Activated naive CD4-positive, alpha-beta T cell treated with anti-CD3 and anti-CD28 coated beads, Interleukin-2, amount 10 ng/mL, durations not matched to agents 7 days and 5 days (primary cell): ENCODE measurements at places on chromosomes 4 and X.
A peak's percentile ranks its signal among the peaks of the same experiment; 100 is the strongest.

DNA sequence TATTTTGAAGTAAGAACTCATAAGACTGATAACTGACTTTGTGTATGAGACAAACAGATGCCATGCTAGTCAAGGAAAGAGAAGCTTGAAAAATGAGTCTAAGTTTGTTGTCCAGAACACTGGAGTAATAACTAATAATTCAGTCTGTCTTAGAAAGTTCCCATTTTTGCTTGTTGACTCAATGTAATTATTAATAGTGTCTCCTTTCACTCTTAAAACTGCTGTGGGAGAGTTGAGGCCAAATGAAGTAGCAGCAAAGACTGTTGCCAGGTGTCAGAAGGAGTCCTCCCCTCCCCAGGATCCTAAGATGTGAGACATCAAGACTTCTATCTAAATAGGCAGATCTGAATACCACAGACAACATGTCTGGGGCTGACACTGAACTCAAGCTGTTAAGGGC, 20.8 kb upstream of the FAM13A start:
- H3K36me3 ChIP-seq = peaks cover 2% of the 10 kb centered on the region
- H3K4me1 ChIP-seq = peaks cover 6% of the 10 kb centered on the region
- H3K27me3 ChIP-seq = no peaks in the 10 kb centered on the region

- peak within 1 kb of the TSS; percentile 85 for H3K4me3 ChIP-seq
- peaks cover 59% of the 10 kb centered on the region for H3K4me1 ChIP-seq
- no peaks in the 10 kb centered on the region for H3K27me3 ChIP-seq
- peak within 1 kb of the TSS; percentile 98 for H3K27ac ChIP-seq
- H3K36me3 ChIP-seq = peaks cover 12% of the 10 kb centered on the region
These were observed at the start of gene SULT1B1 for GRCh38 chr4:69760455-69760854. Gene SULT1B1, minus strand, starts transcription at chr4:69760620. Its CDS starts 5,403 bp downstream, at chr4:69755217.

GRCh38 chrX:101191217-101191750, 28.3 kb upstream of the DRP2 start:
- DNase-seq = no peak
- H3K4me1 ChIP-seq = no peaks in the 10 kb centered on the region
- peaks cover 13% of the 10 kb centered on the region for H3K27me3 ChIP-seq

GRCh38 chr4:7180938-7181337, 11.4 kb upstream of the SORCS2 start:
- H3K4me1 ChIP-seq = peaks cover 2% of the 10 kb centered on the region
- H3K27ac ChIP-seq = no peak overlapping the region
- no peaks in the 10 kb centered on the region for H3K36me3 ChIP-seq
- peaks cover 4% of the 10 kb centered on the region for H3K27me3 ChIP-seq

- no peak overlapping the region for H3K27ac ChIP-seq
- DNase-seq = no peak
- H3K27me3 ChIP-seq = peaks cover 19% of the 10 kb centered on the region
- H3K4me1 ChIP-seq = peaks cover 10% of the 10 kb centered on the region
These were observed 5.1 kb upstream of the FAM184B start for GRCh38 chr4:17786567-17786966.

GRCh38 chrX:77900688-77901087, 1.4 kb downstream of the COX7B start:
- H3K4me1 ChIP-seq = peaks cover 29% of the 10 kb centered on the region
- no peaks in the 10 kb centered on the region for H3K27me3 ChIP-seq
- peak overlapping the region; percentile 99 for H3K27ac ChIP-seq
- DNase-seq = no peak

DNA sequence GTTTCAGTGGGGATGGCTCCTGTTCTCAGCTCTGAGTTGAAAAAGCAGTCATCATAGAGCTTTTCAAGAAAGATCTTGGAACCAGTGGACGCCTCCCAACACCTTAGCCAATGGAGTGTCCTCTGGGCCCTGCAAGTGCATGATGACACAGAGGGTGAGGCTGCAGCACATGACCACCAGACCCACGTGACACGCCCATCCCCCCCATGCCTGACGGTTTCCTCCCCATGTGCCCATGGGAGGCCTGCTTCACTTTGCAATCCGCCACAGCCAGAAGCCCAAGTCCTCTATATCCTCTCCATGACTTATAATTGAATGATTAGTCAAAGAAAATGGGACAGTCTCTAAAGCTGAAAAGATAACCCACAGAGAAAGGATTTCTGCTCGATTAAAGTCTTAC, 187.0 kb downstream of the AFAP1 start:
- no peak for DNase-seq
- H3K27ac ChIP-seq = no peak overlapping the region
- H3K27me3 ChIP-seq = peaks cover 1% of the 10 kb centered on the region
- H3K36me3 ChIP-seq = peaks cover 12% of the 10 kb centered on the region
- H3K4me3 ChIP-seq = no peak overlapping the region

GRCh38 chr4:147480891-147481576, at the start of gene EDNRA:
Gene EDNRA, plus strand, starts transcription at chr4:147481097. Its CDS starts 4,585 bp downstream, at chr4:147485682.
- H3K4me1 ChIP-seq = no peaks in the 10 kb centered on the region
- DNase-seq = no peak
- no peaks in the 10 kb centered on the region for H3K36me3 ChIP-seq
- no peak within 1 kb of the TSS for H3K4me3 ChIP-seq
- peaks cover 28% of the 10 kb centered on the region for H3K27me3 ChIP-seq

DNA sequence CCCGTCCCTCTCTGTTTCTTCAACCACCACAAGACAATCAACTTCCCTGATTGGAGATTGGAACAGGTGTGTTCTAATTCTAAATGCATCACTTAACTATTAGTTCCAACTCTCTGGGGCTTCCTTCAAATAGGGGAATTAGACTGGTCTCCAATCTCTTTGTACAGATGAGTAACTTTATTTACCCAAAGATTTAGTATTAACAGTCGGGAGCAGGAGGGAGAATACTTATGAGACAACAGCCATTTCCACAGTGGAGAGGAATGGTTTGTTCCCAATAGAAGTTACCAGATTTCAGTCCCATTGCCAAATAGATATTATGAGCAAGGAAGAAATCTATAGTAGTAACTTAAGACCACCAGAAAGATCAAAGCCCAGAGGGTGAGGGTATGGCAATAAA, 46.2 kb downstream of the CASK start:
- H3K4me1 ChIP-seq = peaks cover 3% of the 10 kb centered on the region
- no peak overlapping the region for H3K27ac ChIP-seq
- peaks cover 10% of the 10 kb centered on the region for H3K36me3 ChIP-seq
- no peak for DNase-seq
- H3K4me3 ChIP-seq = no peak overlapping the region
- no peaks in the 10 kb centered on the region for H3K27me3 ChIP-seq

DNA sequence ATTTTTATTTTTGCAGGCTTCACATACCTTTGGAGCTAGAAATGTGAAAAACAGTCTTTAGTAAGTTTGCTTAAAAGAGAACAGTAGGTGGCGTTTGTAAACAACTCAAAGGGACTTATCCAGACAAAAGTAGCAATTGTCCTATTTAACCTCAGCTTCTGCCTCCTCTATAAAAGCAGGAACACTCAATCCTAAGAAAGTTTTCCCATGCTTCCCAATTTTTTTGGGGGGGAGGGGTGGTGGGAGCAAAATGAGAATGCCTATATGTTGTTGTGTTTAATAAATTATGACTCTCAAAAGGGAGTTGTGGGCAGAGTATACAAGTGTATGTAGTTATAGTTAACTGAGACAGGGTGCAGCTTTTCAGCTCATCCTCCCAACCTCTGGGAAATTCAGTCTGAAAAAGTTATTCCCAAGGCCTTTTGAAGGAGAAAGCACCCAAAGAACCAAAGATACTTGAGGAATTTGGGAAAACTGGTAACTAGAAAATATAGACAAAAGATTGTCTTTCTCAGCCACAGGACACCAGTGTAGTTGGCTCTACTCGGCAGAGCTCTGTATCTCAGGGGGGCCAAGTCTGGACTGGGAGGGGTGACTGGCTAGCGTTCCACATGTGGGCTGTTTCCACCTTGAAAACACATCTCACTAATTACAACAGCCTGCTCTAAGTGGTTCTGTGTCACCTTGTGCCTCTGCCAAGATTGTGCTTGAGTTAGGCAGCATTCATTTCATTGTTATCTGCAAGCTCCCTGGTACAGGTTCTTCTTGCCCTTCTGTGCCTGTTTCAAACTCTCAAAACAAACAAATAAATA, 2.8 kb downstream of the SFRP2 start:
- peaks cover 78% of the 10 kb centered on the region for H3K27me3 ChIP-seq
- no peak for DNase-seq
- H3K4me3 ChIP-seq = no peak overlapping the region
- peaks cover 19% of the 10 kb centered on the region for H3K4me1 ChIP-seq

GRCh38 chrX:68755616-68756125, 73.2 kb upstream of the EFNB1 start:
- no peaks in the 10 kb centered on the region for H3K27me3 ChIP-seq
- H3K36me3 ChIP-seq = no peaks in the 10 kb centered on the region
- no peak overlapping the region for H3K4me3 ChIP-seq
- no peak for DNase-seq

DNA sequence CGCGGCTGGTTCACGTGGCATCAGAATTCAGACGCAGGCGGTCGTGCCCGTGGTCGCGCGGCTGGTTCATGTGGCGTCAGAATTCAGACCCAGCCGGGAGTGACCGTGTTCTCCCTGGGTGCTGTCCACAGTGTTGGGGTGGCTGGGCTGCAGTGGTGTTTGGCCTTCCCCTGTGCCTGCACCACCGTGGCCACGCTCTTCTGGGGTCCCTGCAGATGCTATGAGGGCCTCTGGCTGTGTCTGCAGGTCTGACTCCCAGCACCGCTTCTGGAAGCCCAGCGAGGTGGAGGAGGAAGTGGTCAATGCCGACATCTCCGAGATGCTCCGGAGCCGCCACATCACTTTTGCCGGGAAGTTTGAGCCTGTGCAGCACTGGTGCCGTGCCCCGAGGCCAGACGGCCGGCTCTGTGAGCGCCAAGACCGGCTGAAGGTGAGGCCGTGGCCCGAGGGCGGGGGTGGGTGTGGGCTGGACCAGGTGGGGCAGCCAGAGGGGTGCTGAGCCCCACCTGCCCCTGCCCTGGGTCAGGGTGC, 26.4 kb downstream of the NKX1-1 start:
- H3K4me3 ChIP-seq = no peak overlapping the region
- no peak for DNase-seq
- no peaks in the 10 kb centered on the region for H3K27me3 ChIP-seq

- no peaks in the 10 kb centered on the region for H3K36me3 ChIP-seq
- no peaks in the 10 kb centered on the region for H3K4me1 ChIP-seq
- H3K4me3 ChIP-seq = no peak overlapping the region
- H3K27ac ChIP-seq = no peak overlapping the region
- peaks cover 17% of the 10 kb centered on the region for H3K27me3 ChIP-seq
These were observed 220.1 kb downstream of the AFAP1 start for GRCh38 chr4:7719354-7720174.

DNA sequence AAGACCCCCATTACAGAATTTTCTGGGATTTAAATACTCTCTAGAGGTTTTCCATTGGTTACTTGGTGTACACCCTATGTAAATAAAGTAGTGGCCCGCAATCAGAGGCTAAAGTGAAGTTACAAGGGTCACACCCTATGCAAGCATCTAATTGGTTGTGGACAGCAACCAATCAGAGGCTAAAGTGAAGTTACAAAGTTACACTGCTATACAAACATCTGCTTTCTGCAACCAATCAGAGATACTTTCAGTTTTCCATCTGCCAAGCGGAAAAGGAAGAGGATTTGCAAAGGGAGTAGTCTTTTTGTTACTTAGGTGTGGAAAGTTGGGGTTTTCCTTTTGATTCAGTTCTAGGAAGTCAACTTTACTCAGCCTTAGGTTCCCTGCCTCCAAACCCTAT, 2.0 kb upstream of the ATRX start:
- no peaks in the 10 kb centered on the region for H3K27me3 ChIP-seq
- peak overlapping the region; percentile 89 for H3K27ac ChIP-seq
- H3K4me3 ChIP-seq = peak overlapping the region; percentile 67
- DNase-seq = peak; percentile 29

- peaks cover 42% of the 10 kb centered on the region for H3K4me1 ChIP-seq
- H3K4me3 ChIP-seq = peak overlapping the region; percentile 98
- DNase-seq = peak; percentile 59
- H3K36me3 ChIP-seq = peaks cover 27% of the 10 kb centered on the region
- peaks cover 16% of the 10 kb centered on the region for H3K27me3 ChIP-seq
- H3K27ac ChIP-seq = peak overlapping the region; percentile 91
These were observed 788 bp downstream of the SAP30 start for GRCh38 chr4:173371292-173372192.

GRCh38 chr4:85642356-85643100, 167.6 kb downstream of the ARHGAP24 start:
- H3K27ac ChIP-seq = no peak overlapping the region
- H3K27me3 ChIP-seq = no peaks in the 10 kb centered on the region
- no peak overlapping the region for H3K4me3 ChIP-seq
- no peaks in the 10 kb centered on the region for H3K36me3 ChIP-seq
- no peak for DNase-seq
- no peaks in the 10 kb centered on the region for H3K4me1 ChIP-seq

DNA sequence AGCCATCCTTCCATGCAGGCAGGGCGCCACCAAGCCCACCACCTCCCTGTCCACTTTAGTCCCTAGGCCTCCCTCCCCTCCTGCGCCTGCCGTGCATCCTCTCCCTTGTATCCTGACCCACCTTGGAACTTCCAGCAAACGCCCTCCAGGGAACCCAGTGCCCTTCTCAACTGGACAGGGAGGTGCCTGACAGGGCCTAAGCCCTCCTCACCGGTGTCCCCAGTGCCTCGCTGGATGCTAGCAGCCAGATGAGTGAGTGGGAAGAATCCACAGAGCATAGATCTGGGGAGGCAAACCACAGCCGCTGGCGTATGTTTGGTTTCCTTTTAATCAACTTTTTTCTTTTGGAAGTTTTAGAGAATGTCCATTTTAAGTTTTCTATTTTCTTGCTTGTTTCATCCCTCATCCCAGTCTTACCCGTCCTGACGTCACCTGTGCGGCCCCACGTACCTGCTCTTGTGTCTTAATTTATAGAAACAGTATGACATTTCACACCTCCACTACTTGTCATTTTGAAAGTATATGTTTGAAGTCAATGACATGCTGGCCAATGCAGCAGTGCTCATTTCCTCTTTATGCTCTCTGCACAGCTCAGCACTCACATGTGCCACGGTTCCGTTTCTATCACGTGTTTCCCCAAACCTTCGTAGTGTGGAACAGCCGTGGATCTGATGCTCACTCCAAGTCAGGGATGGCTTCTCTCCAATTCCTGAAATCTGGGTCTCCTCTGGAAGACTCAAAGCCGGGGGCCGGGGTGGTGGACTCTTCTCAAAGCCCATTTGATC, 3.4 kb upstream of the HMX1 start:
- peak overlapping the region; percentile 13 for H3K27ac ChIP-seq
- no peaks in the 10 kb centered on the region for H3K4me1 ChIP-seq
- no peak overlapping the region for H3K4me3 ChIP-seq
- no peak for DNase-seq

DNA sequence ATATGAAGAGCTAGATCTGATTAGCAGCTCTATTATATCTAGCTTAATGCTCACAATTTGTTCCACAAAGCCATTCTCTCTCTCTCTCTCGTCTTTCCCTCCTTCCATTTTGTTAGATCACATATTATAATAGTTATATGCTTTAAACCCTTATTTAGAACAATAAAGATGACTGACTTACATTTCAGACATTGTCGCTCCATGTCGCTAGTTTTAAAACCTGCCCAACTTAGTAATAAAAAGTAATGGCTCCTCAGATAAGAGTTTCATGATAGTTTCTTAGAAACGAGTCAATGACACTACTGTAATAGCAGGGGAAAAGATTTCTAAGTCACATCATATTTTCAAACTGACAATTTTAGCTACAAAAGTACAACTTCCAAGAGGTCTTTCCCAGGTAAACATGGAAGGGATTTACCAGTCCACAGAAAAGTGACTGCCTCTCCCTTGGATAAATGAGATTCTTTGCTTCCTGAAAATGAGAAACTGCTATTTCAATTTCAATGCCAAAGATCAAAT, 38.5 kb upstream of the YTHDC1 start:
- no peak for DNase-seq
- H3K27ac ChIP-seq = no peak overlapping the region
- no peaks in the 10 kb centered on the region for H3K4me1 ChIP-seq
- peaks cover 24% of the 10 kb centered on the region for H3K27me3 ChIP-seq
